ENCODE measurements at places on chromosomes 4 and X.

DNA sequence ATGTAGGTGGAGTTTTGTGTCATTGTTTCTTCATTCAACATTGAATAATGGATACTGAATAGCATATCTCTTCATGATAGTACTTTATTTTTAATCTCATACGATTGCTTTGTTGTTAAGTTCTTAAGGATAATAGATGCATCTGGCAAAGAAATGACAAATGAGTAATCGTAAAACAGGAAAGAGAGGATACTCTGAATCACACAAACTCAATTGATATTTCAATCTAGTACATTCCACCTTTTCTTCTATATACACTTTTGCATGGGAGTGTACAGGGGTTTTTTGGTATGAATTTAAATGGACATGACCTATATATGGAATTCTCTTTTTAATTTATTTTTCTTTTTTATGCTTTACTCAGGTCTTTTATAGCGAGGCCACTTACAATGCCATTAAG lies 186.9 kb upstream of the STK26 start:
- DNase-seq: no peak

DNA sequence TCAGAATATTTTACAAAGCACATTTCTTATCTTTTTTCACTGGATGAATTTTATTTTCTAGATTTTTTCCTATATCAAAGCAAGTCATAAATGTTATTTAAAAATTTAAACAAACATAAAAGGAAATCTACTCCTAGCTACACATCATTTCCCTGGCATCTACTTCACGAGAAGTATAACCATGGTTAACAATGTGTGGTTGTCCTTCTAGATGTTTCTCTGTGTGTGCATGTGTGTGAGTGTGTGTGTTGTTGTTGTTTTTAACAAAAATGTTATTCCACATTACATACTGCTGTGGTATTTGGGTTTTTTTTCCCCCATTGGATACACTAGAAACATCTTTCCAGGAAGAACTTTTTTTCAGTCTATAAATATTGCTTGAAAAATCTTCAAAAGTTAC lies 103.1 kb downstream of the CHIC2 start:
- no peak for DNase-seq

DNA sequence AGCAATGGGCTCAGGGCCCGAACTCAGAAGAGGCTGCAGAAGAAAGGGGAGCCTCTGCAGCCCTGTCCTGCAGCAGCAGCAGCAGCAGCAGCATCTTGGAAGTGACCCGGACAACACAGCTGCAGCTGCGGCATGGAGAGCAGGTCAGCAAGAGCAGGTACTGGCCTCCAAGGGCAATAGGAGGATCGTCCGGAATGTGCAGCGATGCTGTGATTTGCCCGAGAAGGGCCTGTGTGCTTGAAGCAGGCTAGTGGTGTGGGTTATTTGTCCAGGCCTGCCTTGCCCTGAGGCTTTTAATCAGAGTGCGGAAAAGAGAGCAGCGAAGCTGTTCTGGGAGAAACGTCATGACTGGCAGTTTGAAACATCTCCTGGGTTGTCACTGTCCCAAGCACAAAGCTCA lies 126.0 kb downstream of the F11 start:
- no peak for DNase-seq

- DNase-seq: peak; percentile 1
Measured at GRCh38 chr4:105710012-105710600, 1.5 kb downstream of the GSTCD start.

DNA sequence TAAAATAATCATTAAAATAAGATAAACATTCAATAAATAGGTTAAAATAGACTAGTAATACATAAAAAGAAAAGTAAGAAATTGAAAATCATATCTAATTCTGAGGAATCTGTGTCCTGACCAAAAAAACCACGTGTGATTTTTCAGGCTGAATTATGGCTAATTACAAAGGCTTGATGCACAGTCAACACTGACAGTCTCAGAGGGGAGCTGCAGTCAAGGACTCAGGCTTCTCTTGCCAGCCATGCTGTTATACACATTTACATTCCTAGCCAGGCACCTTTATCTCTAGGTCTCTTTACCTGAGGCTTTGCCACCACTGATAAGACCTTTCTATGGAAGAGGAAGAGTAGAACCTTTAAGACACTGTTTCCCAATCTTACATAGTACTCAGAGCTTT lies 1737.7 kb upstream of the PCDH10 start:
- no peak for DNase-seq

DNA sequence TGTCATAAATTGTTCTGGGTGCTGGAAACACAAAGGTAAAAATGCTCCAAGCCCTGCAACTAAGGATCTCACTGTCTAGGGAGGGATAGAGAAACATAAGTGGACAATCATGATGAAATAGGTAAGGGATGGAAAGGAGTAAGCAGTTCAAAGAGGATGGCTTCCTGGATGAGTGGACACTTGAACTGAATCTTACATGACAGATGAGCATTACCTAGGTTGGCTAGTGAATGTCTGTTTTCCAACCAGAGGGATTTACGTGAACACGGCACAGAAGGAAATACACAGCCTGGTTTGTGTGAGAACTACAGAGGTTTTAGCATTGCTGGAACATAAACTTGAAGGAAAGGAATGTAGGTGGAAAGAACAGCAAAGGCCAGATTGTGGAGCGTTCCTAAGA lies 150.2 kb upstream of the GALNT7 start:
- no peak for DNase-seq

DNA sequence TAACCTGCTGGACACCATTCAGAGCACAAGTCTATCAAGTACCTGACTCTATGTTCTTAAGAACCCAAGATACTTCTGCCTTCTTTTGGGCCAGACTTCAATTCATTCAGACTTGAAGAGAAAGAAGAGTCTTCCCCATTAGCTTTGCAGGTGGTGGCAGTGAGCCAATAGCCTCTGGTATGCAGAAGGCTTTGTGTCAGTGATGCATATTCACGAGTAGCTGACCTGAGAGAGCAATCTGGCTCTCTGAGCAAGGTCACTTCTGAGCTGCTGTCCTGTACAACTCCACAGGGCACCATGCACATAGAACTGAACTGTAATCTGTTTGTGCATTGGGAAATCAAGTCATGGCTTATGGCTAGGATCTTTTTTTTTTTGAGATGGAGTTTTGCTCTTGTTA lies 39.9 kb upstream of the SPINK2 start:
- DNase-seq: no peak

DNA sequence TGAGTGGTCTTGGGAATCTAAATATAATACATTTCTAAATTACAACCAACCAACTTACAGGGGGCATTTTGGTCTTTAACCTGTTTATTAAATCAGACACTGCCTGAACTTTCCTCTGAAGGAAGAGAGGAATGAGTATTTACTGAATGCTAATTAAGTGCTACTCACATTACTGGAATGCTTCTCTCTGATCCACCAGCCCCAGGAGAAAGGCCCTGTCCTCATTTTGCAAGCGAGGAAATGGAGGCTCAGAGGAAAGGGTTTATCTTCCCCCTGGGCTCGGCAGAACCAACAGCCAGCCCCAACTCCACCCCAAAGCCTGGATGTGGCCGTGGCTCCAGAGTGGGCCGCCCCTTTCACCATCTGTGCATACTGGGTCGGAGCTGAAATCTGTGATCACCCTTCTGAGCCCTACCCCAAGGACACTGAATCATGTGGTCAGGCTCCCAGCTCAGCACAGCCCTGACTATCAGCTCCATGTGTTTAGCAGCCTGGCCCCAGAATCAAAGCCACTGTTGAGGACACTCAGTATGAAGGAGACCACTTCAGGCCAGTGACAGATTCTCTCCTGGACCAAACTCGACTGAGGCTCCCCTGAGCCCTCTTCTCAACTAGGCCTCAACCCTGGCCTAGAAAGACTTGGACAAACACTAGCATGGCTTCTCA lies 56.7 kb upstream of the ENPP6 start:
- DNase-seq: no peak

- DNase-seq: no peak
Measured at GRCh38 chrX:9339603-9340491, 125.0 kb upstream of the TBL1X start.

GRCh38 chr4:7399440-7400234 lies 35.1 kb downstream of the PSAPL1 start:
- DNase-seq: no peak

DNA sequence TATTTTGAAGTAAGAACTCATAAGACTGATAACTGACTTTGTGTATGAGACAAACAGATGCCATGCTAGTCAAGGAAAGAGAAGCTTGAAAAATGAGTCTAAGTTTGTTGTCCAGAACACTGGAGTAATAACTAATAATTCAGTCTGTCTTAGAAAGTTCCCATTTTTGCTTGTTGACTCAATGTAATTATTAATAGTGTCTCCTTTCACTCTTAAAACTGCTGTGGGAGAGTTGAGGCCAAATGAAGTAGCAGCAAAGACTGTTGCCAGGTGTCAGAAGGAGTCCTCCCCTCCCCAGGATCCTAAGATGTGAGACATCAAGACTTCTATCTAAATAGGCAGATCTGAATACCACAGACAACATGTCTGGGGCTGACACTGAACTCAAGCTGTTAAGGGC lies 20.8 kb upstream of the FAM13A start:
- no peak for DNase-seq

DNA sequence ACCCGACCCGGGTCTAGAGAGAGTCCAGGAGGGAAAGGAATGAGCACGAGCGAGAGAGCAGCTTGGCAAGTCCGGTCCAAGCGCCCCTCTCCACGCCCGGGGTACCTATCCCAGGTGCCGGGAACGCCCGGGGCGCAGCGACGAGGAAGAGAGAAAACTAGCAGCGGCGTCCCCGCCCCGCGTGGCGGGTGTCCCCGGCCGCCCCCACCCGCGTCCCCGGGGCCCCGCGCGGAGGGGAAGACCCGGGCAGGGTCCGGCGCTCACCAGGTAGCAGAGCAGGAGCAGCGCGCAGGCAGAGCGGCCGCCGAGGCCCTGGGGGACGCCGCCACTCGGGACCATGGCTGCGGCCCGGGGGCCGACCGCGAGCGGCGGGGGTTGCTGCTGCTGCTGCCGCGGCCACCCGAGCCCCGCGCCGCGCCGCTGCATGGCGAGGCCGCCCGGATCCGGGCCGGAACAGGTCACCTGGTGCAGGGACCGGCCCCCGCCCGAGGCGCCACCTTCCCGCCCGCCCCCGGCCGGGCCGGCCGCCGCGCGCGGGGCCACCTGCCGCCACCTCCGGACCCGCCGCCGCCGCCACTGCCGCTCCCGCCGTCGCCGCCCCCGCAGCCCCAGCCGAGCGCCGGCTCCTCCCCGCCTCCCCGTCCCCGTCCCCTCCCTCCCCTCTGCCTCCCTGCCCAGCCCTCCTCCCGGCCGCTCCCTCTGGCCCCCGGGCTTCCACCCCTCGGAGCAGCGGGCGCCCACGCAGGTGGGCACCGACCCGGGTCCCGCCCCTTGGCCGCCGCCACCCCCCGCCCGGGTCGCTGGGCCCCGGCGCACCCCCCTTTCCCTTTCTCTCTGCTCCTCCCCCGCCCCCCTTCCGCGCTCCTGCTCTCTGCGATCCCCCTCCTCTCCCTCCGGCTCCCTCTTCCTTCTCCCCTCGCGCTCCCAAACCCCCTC lies at the start of gene SEL1L3:
Gene SEL1L3 (minus strand): TSS at position 578 of the 936 bp plus-strand sequence. CDS start 152 bp downstream, at position 426.
- peak; percentile 74 for DNase-seq

DNA sequence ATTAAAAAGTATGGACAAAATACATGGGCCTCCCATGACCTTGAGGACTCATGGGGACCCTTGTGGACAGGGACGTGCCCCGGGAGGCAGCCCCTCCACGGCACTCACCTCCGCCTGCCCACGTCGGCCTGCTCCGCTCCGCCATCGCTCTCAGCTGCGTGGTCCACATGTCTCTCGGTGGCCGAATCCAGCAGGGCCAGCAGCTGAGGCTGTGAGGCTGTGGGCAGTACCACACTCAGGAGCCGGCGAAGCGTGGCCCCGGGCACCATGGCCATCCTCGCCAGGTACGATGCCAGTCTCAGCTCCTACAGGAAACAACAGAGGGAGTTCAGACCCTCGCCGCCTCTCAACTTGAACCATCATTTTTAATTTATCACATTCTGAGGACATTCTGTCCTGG lies 140.0 kb downstream of the EVC2 start:
- DNase-seq: no peak

- DNase-seq: no peak
Measured at GRCh38 chr4:1404573-1405253, 1.5 kb downstream of the NKX1-1 start.

DNA sequence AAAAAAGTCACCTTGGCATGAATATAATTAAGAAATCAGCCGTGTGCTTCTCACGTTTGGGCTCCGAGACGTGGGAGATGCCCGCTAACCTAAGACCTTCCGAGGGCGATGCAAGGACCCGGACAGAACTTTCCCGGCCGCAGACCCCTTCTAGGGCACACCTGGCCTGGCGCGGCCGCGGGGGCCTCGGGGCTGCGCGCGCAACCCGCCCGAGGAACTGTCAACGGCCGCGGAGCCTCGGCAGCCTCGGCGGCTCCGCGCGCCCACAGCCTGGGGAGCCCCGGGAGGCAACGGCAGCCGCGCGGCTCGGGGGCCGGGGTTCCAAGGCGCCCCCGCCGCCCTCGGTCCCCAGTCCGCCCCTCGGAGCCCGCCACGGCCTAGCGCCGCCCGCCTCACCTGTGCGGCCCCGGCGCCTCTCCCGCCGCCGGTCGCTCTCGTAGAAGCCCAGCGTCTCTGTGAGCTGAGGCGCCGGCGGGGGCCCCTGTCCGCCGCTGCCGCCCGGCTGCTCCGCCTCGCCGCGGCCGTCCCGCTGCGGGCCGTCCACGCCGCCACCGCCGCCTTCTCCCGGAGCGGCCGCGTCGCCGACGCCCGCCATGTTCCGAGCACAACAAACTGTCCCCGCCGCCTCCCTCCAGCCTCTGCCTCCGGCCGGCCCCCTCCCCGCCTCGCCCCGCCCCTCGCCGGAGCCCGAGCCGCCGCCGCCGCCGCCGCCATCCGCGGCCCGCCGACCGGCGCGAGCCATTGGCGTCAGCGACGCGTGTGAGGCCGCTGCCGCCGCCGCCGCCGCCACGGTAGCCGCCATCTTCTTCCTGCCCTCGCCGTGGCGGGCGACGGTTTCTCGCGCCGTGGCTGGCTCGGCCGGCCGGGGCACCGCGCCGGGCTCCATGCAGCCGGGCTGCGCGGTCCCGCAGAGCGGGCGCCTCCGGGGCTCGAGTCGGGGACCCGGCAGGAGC lies at the start of gene TAPT1:
Gene TAPT1 (minus strand): TSS at position 609 of the 953 bp plus-strand sequence. CDS start 14 bp downstream, at position 595.
- DNase-seq: peak; percentile 90

DNA sequence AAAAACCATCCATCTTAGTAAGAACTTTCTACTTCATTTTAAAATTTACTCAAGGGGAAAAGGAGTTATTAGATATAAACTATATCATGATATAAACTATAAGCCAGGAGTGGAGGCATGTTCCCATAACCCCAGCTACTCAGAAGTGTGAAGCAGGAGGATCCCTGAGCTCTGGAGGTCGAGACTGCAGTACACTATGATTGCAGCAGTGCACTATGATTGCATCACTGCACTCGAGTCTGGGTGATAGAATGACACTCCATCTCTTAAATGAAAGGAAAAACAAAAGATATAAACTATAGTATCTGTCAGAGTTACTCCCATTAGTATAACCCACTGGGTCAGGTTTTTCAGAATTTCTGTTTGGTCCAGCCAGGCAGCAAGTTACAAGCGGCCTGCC lies 47.6 kb downstream of the RPS3A start:
- DNase-seq: no peak

DNA sequence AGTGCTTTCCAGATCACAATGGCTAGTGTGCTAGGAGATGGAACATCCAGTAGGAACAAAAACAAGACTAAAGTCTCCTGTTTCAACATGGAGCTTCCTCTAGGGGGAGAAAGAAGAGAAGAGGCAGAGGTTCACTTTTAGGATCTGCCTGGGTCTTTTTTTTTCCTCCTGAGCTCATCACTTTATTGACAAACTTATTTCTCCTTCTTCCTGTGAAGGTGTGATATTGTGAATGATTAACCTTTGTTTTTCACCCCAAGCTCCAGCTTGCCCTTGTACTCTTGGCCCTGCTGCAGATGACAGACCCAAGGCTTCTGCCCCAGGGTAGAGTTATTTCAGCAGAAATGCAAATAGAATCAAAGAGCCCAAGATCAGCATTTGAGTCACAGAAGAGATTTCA lies 13.5 kb downstream of the PAGE4 start:
- DNase-seq: no peak
